ENCODE measurements at places on chromosomes 2 and 18. TPM values are rescaled to one million over a fixed set of nuclear protein-coding genes. Genes with fewer than 3 reads are reported as not detected.

Gene SERPINB12
- not detected for total RNA-seq

Gene CFC1
- not detected for total RNA-seq

Gene HOXD13
- total RNA-seq = not detected

Gene TET3
- total RNA-seq = 5.5 TPM

Gene FAM124B
- total RNA-seq = 2.4 TPM

Gene PMAIP1
- total RNA-seq = not detected

Gene CXCR2
- 0.87 TPM for total RNA-seq

Gene CYTIP
- 3.5 TPM for total RNA-seq

Gene BABAM2
- total RNA-seq = 17.1 TPM

Gene SCN7A
- 1.6 TPM for total RNA-seq

Gene UBXN4
- total RNA-seq = 68.0 TPM

Gene ABCB6
- total RNA-seq = 20.3 TPM

Gene GKN1
- total RNA-seq = not detected

Gene FBXO11
- 23.2 TPM for total RNA-seq

Measured in right lobe of liver (tissue), 6 donors.